ENCODE measurements at places on chromosomes 7 and 10.

DNA sequence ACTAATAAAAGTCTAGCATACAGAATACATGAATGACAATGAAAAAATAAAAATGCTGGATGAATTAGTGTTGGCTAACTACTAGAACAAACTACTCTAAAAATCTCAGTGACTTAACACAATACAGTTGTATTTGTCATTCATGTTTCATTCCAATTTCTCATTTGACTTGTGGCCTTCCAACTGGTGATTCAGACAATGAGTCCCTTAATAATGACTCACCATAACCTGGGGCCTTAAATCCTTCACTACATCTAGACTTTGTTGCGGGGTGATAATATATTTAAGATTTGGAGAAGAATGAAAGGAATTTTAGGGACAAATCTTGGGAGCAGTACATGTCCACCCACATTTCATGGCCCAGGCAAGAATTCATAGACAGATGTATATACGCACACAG lies 90.5 kb upstream of the POM121L12 start:
- DNase-seq: no peak

- DNase-seq: peak; percentile 80
These were observed 219.5 kb upstream of the PHYHIPL start for GRCh38 chr10:58956926-58957325.

- DNase-seq: peak; percentile 5
These were observed 403.5 kb upstream of the ANKRD30A start for GRCh38 chr10:36721871-36722270.

DNA sequence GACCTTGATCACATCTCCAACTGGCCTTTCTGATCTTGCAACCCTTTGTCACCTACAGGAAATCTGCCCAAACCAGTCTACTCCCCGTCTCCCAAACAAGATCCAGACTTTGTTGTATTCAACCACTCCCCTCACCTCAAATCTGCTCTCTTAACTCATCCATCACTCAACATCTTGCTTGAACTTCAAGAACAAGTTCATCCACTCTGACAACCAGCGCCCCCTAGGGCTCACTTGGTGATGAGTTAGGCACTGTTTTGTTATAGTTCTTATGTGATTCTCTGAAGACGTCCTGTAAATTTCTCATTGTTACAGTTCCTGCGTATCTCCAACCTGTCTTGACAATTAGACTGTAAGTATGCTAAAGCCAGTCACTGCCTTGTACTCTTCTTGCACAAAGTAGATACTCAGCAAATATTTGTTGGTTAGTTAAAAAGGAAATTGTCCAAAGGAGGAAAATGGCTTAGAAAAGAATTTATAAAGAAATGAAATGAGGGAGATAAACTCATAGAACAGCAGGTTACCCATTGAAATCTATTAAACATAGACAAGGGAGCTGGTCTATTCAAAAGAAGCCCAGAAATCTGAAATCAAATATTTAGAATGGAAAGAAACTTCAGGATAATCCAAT lies 5.3 kb downstream of the FRMD4A start:
- peak; percentile 5 for DNase-seq

DNA sequence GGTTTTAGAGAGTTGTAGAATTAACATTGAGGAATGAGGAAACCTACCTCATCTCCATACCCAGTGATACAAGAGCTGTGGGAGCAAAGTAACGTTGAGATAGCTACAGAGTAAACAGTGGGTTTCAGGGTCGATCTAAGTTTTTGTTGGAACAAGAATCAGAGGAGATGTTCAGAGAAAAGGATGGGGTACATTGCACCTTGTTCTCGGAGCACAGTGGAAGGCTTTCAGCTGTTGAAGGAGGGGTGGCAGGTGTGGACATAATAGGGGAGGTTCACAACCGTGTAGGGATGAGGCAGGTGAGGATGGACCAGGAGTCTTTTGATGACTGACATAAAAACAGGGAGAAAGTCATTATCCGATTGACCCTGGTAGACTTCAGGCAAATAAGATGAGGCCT lies 121.7 kb downstream of the MLLT10 start:
- DNase-seq: no peak

- no peak for DNase-seq
These were observed 2.5 kb downstream of the GSTO1 start for GRCh38 chr10:104257235-104257634.

DNA sequence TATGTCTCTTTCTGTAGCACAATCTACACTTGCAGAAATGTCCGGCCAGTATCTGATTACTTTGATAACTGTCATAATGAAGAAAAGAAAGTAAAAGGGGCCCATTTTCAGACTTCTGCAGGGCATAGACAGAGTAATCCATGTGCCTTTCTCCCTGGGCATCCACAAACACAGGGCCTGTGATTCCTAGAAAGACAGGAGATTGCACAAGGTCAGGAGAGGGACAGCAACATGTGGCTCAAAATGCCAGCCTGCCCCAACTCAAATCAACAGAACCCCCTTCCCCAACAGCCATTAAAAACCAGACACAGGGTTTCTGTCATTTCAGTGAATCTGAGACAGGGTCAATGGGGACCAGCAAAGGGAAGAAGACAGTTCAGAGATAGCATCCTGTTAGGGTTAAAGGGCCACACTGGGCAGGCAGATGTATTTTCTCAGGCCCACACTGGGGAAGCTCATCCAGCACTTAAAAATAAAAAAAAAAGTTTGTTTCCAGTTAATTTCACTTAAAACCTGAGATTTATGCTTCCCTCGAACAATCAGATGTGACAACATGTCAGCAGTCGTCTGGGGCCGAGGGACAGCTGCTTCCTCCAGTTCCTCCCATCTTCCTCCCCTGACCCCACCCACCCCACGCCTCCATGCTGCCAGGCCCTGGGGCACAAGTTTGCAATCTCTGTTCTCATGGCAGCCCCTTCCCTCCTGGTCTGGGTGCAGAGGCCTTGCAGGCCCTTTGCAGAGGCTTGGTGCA lies 30.7 kb upstream of the ACSL5 start:
- no peak for DNase-seq

DNA sequence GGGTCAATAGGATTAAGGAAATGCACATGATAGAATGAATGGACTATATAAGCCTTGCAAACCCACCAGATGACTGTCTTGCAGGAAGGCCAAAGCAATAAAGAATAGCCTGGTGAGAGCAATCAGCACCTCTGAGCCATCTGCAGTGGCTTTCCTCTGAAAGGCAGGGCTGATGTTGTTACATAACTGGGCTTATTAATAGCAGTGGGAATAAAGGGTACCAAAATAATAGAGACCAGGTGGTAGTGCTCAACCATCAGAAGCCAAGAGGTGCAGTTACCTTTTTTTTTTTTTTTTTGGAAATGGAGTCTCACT lies 16.8 kb upstream of the VPS26A start:
- no peak for DNase-seq

DNA sequence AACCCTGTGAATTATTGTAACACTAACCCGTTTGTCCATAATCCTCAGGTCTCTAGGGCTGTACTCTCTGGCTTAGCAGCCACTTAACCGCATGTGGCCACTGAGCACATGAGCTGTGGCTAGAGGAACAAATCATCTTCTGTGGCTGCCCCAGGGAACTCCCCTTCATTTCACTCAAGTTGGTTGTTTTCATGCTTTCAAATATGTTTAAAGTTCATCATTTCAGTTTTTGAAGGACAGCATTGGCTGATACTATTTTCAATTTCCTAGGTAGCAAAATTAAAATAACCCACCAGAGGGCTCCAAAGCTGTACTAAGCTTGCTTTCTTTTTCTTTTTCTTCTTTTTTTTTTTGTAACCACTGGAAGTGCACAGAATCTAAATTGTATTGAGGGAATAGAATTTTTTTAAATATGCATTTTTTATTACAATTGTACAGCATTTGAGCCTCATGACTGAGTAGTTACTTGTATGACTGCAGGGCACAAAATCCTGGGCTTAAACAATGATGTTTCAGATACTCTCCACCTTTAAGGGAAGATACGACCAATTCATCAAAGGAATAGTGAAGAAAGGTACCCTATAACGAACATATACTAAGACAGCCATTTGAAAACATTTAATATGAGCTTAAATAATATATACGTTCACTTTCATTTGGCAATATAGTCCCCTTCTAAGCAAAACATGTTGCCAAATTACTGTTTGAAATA lies 38.6 kb downstream of the MRC1 start:
- DNase-seq: peak; percentile 40

- DNase-seq: no peak
These were observed 62.2 kb downstream of the DIP2C start for GRCh38 chr10:627032-627992.

- DNase-seq: no peak
These were observed 57.4 kb downstream of the ZNF503 start for GRCh38 chr10:75344170-75344569.

- DNase-seq: peak; percentile 7
These were observed 32.7 kb upstream of the HHEX start for GRCh38 chr10:92657024-92657423.

GRCh38 chr7:101162551-101163278 lies 2.7 kb downstream of the VGF start:
- DNase-seq: peak; percentile 47

DNA sequence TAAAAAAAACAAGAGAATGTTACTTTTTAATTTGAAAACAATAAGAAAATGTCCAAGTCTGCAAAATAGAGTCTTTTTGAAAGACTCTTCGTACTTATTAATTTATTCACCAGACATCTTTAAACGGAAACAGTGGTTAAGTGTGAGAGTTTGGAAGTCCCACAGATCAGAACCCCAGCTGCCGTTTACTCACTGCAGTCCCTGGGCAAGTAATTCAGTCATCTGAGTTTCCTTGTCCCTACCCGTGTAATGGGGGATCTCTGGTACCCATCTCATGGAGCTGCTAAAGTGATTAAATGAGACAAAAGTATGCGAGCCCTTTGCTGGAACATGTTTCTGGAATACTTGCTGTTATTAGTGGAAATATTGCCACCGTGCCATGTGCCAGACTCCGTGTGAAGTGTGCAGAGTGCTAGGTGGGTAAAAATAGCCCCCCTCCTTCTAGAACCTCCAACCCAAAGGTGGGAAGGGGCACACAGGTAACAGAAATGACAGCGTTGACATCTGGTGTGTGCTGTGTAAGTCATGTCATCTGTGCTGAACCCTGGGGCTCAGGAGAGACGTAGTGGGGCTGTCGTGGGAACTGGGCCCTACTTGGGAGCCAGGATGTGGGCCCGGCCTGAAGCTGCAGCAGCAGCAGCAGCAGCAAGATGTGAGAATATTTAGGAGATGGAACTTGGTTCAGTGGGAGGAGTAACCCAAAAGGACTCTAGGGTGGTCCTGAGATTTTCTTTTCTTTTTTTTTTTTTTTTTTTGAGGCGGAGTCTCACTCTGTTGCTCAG lies 140.5 kb downstream of the CUX1 start:
- no peak for DNase-seq

DNA sequence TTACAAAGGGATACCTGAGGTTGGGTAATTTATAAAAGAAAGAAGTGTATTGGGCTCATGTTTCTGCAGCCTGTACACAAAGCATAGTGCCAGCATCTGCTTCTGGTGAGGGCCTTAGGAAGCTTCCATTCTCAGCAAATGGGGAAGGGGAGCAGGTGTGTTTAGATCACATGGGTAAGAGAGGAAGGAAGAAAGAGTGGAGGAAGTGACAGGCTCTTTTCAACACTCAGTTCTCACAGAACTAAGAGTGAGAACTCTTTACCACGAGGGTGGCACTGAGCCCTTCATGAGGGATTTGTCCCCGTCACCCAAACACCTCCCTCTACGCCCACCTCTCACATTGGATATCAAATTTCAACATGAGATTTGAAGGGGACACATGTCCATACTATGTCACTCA lies 506 bp upstream of the FAM170B start:
- no peak for DNase-seq

- DNase-seq: no peak
These were observed 1.2 kb downstream of the CYREN start for GRCh38 chr7:135169141-135169963.

- DNase-seq: no peak
These were observed 1.1 kb downstream of the EPHA1 start for GRCh38 chr7:143407287-143408251.

DNA sequence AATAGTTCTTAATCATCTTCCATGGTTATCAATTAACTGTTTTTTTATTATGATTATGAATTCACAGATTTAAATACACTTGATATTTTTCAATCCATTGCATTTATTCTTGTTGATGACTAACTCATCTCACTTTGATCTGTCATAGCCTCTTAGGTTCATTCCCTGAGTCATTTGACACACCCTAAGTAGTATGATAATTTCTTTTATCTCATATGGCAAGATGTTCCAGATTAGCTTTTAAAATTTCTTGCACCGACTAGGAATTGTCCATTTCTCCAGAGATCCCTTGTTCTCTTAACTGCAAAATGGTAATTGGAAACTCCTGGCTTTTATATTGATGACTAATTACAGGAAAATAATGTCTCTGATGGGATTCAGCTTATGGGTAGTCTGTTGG lies 87.6 kb upstream of the CCDC6 start:
- DNase-seq: no peak

- peak; percentile 47 for DNase-seq
These were observed 149.4 kb downstream of the LYZL1 start for GRCh38 chr10:29438271-29438670.

- no peak for DNase-seq
These were observed 80.0 kb upstream of the STK17A start for GRCh38 chr7:43502941-43503340.

GRCh38 chr7:68573271-68574005 lies 1024.8 kb upstream of the AUTS2 start:
- DNase-seq: no peak

DNA sequence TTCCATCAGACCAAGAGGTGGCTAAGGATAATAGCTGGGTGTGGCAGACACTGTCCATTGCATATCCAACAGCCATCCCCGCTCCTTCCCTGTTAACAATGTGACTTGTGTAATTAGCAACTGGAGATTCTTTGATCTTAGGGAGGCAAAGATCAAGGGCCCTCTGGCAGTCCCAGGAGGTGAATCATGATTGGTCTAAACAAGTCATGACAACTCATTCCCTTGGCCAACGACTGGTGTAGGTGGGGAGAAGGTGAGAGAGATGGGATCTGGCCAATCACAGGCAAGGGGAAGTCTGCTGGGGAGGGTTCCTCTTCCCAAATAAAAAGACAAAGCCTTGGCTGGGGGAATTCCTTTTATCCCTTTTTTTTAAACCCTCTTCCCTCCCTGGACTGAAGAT lies 46.2 kb upstream of the COMTD1 start:
- no peak for DNase-seq

DNA sequence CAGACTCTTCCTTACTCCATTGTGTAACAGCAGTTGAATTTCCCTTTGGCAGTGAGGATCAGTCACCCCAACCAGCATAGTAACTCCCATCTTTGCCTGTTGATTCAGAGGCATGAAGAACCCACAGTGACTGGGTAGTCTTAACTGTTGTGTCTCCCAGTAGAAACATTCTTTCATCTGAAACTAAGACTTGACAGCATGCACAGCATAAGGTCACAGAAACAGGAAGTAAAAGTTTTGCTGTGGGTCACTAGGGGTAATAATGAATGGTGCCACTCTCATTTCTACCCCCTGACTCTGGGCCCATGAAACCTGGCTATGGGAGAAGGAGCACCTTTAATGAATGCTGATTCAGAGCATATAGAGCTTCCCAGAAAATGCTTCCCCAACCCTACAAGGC lies 8.3 kb upstream of the FRMPD2 start:
- no peak for DNase-seq

DNA sequence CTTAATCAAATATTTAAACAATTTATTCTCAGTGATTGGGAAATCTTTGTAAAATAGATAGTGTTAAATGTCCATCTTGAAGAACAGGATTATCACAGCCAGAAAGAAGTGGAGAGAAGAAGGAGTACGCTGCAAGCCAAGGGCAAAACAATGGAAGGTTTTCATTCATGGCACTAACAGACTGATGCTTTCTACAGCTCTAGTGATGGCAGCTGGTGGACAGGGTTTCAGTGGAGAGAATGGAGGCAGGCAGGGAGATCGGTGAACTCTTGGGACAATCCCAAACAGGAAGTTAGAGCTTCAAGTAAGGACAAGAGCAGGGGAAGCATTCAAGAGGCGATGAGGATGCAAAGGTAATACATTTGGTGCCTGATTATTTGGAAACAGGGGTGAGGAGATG lies 207.0 kb downstream of the JAZF1 start:
- no peak for DNase-seq
